ENCODE measurements at places on chromosomes 1 and 21.
A peak's percentile ranks its signal among the peaks of the same experiment; 100 is the strongest.

DNA sequence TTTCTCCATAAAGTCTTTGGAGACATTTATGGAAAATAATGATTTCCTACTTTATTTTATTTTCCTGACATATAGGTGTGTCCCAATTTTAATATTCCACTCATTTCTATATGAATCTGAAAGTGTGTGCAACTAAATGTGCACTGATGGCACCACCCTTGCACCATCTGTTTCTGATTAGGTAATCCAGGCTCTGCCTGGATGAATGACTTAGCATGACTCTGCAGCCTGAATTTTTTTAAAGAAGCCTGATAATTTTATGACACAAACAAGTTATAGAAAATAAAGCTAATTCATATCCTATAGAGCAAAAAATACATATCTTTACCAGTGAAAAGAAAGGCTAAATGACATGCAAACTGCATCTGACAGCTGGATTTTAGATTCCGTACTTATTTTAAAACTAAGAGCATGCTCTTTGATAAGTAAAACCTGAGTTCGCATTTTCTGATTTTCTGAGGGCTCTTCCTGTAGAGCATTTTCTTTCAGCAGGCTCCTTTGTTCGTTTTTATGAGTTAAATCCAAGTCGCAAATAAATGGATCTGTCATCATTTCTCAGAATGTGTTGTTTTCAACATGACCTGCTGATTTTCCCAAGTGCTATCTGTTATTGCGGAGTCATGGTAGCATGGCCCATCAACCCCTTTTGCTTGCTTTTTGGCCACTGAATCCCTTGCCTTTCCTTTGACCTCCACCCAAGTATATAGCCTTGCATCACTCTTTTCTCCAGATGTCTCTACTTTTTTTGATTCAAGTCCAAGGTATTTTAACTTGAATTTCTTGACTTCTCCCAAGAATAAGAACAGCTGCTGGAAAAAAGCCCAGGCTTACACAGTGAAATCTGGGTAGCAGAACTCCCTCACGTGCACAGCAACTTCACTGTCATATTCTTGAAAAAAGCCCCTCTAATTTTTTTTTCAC lies 52.8 kb upstream of the LYPLAL1 start:
- no peak for DNase-seq

- DNase-seq: no peak
Observed at GRCh38 chr1:57845041-57845440, 421.2 kb upstream of the DAB1 start.

- DNase-seq: no peak
Observed at GRCh38 chr1:115142616-115143015, 53.3 kb upstream of the TSPAN2 start.

- DNase-seq: peak; percentile 11
Observed at GRCh38 chr1:90133133-90133532, 138.2 kb downstream of the ZNF326 start.

- DNase-seq: no peak
Observed at GRCh38 chr1:90876101-90876500, 145.7 kb downstream of the ZNF644 start.

DNA sequence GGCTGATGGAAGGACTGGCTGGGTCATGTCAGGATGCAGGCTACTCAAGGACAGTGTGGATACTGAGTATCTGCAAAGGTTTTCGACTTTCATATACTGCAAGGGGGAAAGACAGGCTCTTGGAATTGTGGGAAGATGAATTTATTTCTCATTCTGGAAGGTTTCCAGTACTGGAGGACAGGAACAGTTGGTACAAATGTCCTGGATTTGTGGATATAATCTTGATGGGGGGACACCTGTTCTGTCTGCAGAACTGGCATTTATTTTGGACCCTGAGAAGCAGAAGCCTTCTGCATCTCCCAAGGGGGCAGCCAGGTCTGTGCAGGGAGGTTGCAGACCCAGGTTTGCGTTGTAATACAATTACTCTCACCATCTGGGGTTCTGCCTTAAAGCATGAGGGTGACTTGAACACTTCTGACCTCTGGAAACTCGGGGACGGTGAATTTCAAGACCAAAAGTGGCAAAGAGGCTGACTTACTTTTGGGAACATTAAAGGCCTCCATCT lies 65.8 kb downstream of the NOS1AP start:
- no peak for DNase-seq

DNA sequence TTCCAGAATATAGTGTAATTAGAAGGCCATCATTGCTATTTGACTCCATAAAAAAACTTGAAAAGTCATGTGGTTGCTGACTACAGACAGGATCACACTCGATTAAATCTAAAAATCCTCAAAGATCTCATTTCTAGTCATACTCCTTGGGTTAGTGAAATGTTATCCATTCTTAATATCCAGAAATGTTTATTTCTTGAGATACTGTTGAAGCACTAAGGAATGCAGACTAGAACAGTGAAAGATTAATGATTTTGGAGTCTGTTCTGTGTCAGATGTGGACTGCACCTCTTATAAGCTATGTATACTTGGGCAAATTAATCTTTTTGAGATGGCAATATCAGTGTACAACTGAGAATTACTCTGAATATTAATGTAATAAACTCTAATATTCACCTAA lies 65.1 kb downstream of the ADSS2 start:
- DNase-seq: no peak

- DNase-seq: no peak
Observed at GRCh38 chr1:179146476-179146875, 64.6 kb downstream of the TOR3A start.

DNA sequence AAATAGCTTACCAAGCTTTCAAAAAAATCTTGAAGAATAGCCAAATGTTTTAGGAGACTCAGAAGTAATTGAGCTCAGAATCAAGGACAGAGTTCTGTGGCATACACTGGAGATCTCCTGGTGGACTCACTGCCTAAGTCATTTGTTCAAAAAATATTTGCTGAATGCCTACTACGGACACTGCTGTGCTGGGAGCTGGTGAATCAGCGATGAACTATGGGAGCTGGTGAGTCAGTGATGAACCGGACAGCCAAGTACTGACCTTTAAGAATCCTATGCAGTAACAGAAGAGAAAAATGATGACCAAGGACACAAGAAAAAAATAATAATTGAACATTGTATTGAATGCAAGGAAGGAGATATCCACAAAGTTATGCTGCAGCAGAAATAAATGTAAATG lies 717.9 kb upstream of the CXADR start:
- no peak for DNase-seq

- no peak for DNase-seq
Observed at GRCh38 chr1:32639489-32640075, 10.8 kb downstream of the ZBTB8OS start.

DNA sequence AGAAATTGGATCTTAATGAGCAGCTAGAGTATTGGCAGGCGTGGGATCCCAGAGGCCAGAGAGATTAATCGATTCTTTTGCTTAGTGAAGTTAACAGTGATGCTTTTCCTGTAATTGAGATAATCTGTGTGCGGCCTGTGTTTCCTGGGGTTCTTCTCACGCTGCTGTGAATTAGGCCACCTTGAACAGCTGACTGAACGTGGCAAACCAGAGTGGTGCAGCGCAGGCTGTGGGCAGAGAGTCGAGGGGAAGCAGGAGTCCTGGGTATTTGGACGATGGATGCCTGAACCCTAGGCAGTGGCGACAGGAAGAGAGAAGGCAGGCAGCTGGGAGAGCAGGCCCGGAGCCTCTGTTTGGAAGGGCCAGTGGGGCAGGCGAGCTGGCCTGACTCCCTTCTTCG lies 51.7 kb downstream of the RYR2 start:
- no peak for DNase-seq

DNA sequence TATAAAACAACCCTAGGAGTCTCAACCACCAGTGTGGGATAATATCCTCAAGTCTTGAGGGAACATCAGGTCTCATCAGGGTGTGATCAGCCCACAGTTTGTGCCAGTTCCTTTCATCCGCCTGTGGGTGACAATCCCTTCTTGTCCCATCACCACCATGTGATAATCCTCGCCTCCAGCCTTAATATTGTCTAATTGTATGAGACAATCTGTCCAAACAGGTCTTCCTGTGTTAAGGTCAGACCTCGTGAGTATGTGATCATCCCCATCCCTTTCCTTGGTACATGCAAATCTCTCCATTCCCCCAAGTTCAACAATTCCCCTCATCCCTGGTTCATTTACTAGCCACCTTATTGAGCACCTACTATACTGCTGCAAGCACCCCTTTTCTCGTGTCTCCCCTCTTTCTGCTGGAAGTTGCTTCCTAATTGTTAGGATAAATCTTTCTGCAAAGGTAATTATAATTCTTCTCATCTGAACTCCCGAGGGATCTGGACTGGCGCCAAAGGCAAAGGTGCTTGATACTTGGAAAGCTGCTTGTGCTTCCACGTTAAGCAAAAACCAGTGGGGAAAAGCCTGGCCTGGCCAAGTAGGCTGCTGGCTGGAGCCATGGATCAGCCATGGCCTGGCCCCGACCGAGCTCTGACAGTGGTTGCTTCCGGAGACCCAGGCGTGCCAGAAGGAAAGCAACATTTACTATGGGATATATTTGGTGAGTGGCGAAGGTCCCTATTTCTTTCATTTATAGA lies 92.5 kb downstream of the RNF220 start:
- DNase-seq: no peak

GRCh38 chr1:227901906-227902640 lies 45.7 kb downstream of the WNT9A start:
- DNase-seq: no peak

DNA sequence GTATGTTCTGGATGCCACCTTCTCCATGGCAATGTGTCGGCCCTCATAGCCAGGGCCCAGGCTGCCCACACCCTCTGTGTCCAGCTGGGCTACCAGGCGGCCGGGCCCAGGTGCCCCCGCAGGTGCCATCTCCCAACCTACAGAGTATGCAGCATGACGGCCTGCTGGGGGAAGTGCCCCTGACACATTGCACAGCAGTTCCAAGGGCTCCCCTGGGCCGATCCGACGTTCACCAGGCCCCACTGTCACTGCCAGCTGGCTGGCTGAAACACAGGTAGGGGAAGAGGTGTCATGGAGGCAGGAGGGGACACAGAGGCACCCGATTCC lies 5.4 kb downstream of the IGSF8 start:
- no peak for DNase-seq
